ENCODE measurements at places on chromosomes 7 and 10. TPM values are rescaled to one million over a fixed set of nuclear protein-coding genes. Genes with fewer than 3 reads are reported as not detected.

GRCh38 chr10:25786161-25786560 lies 147.9 kb upstream of the MYO3A start:
- no peak for DNase-seq

- DNase-seq = no peak
Observed at GRCh38 chr10:90845726-90846125, 12.1 kb downstream of the HTR7 start.

- no peak for DNase-seq
Observed at GRCh38 chr10:67735430-67735829, 39.4 kb upstream of the CTNNA3 start.

Gene CPA4
- total RNA-seq = 90.5 TPM

Measured in LHCN-M2 (cell line).